ENCODE measurements at places on chromosomes 12 and 14.

- DNase-seq, result no peak
Measured at GRCh38 chr14:92792885-92793284, 1.2 kb upstream of the GOLGA5 start.

GRCh38 chr12:7354529-7354928 is 50.7 kb downstream of the ACSM4 start:
- no peak for DNase-seq

DNA sequence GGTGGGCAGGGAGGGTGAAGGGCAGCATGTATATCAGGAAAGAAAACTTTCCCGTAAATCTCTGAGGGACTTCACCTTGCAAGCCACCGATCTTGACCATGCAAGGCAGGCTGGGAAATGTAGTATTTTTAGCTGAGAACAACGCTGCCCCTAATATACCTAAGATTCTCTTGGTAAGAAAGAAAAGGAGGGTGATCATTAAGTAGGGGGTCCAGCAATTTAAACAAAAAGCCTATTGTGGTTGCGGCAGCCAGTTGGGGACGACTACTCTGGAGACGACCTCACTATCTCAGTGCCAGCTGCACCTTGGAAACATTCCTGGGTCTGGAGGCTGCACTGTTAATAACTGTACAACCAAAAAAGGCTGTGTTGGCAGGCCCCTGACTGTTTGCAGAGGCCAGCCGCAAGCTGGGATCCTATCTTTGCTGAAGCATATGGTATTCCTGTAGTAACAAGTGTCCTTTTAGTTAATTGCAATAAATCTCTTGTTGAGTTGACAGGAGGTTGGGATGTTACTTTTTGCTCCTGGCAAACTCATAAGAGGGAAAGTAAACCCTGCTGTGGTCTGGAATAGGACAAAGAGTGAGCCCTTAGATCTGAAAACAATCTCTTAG is 6.4 kb downstream of the APOLD1 start:
- DNase-seq, result no peak

- no peak for DNase-seq
Measured at GRCh38 chr12:51863933-51864832, 15.7 kb upstream of the FIGNL2 start.
